Kasumi-1 (cell line): ENCODE measurements at places on chromosomes 16 and 17.

GRCh38 chr16:521381-522210, 5.9 kb upstream of the CAPN15 start:
- no peak for DNase-seq

GRCh38 chr16:85045641-85046471, 18.3 kb downstream of the KIAA0513 start:
- DNase-seq = no peak

DNA sequence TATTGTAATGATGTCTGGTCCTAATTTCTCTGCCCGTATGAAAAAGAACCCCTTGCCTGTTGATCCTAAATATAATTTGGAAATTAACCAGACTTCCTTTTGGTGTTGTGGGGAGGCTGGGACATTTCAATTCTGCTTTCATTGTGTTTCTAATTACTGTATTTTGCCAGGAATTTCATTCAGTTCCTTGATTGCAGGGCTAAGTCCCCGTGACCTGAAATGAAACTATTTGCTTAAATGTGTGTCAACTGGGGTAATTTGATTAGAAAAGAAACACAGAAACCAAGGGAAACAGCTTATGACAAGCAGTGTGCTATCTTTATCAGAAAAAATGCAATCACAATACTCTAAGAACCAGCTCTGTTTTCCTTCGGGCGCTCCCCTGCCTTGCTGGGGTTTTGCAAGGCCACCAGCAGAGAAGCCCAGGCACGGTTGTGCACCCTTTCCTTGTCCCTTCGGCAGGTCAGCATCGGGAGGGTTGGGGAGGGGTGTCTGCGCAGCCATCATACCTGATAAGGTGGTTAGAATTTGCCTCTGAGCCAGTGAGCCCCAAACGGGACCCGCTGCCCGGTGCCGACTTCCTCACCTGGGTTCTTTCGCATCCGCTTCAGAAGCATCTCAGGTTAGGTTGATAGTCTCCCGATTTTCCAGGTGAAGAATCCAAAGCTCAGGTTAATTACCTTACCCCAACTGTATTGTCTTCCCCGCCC, 19.4 kb downstream of the KLHL36 start:
- DNase-seq = no peak

GRCh38 chr17:8709006-8709405, 35.6 kb downstream of the CCDC42 start:
- no peak for DNase-seq

- DNase-seq = no peak
Measured at GRCh38 chr17:50329716-50330115, 16.2 kb upstream of the XYLT2 start.

- DNase-seq = no peak
Measured at GRCh38 chr16:53913920-53914319, 210.0 kb downstream of the FTO start.
